Epithelial cell of prostate (primary cell): ENCODE measurements at places on chromosomes 3 and 15.

DNA sequence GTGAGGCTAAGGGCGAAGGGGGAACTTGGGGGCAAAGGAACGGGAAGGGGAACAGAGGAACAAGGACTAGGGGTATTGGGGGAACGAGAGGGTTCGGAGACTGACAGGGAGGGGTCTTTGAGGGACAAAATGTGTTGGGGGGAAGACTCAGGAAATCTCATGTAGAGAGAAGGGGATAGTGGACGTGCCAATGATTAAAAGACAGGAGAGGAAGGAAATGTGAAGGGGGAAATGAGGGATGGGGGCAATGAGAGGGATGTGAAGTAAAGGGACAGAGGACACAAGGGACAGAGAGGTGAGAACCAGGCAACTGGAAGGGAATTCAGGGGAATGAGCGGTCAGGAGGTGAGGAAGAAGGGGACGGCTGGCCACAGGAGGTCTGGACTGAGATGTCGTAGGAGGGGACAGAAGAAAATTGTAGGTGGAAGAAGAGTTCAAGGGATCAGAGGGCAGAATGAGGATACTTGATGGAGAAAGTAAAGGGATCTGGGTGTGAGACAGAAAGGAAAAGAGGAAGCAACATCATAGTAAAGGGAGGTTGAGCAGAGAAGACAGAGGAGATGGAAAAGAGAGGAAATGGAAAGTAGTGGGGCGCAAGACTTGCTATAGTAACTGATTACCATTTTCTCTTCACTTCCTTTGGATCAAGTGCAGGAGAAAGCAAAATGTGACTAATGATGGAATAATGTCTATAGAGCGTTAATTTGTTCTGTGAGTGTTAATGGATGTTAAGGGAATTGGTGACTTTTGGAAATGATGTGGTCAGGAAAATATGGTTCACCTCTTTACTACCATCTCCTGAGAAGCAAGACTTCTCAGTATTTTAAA is 749 bp downstream of the RAB8B start:
- DNase-seq, result no peak

- no peak for DNase-seq
These were observed 40.8 kb downstream of the CMSS1 start for GRCh38 chr3:99858469-99858868.

DNA sequence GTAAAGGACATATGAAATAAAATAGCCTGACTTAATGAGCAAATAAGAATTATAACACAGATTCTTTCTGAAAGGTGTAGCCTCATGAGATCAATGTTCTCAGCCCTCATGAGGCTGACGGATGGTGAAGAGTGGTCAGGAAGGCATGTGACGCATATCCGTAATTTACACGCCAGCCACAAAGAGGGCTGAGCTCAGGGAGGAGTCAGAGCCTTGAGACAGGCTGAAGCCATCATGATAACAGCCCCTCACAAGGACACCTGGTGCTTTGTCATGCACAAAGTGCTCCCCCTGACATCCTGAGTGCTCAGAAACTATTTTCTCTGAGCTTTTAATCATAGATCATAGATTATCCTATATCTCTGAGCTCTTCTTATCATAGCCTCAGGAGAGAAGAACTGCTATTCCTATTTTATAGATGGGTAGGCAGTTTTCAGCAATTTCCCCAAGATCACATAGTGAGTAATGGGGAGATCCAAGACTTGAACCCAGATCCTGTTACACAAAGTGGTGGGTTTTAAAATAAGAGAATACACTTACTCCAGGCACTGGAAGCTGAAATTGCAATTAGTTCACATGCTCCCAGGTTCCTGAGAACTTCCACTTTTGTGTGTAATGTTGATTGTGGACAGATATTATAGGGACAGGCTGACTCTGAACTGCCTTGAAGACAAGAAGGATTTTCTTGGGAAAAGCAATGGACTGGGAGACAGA is 267.1 kb downstream of the RPLP1 start:
- DNase-seq, result no peak

DNA sequence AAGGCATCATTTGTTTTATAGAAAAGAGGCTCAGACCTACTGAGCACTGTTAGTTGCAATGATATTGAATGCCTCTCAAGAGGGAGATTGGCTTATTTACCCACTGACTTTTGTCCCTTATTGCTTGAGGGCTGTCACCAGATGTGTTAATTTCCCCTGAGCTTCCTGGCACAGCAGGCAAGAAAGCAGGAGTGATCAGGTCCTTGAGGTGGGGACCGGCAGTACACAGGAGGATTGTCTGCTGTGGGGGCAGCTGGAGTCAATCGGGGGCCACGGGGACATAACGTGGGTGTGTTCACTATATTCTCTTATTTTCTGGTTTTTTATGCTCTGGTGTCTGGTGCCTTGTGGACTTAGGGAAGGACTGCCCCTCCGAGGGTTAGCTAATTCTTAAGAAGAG is 44.6 kb downstream of the GASK1A start:
- DNase-seq, result no peak

DNA sequence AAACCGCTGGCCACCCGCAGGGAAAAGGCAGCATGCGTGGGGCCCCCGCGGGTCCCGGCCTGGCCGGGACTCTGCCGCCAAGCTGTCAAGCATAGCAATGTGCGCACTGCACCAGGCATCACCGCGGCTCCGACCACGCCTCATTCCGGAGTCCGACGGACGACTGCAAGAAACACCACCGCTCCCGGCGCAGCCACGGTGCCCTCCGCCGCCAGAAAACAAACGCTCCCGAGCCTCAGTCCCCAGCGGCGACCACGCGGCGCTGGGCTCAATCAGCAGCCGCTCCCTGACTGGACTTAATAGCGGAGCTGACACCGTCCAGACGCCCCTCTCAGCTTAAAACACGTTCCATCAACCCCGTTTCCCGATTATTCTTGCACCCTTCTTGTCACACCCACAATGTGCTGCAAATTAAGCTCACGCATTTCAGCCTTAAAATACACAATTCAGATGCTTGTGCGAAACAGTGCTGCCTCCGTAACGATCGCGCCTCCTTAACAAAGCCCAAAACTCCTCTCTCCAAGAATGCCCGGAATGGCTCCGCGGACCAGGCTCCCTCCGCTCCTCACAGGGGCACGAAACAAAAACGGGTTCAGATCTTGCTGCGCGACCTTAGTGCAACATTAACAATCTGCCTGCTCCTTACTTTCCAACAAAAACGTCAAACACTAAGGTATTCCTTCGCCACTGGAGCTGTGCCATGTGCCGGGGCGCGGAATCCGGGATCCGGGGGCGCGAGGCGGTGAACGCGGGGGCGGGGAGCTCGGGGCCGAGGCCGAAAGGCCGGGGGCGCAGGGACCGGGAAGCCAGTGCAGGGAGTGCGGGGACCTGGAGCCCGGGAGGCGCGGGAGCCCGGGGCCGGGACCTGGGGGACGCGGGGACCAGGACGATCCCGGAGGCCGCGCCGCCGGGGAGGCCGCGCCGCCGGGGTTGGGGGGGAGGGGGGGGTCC is 655 bp downstream of the CYFIP1 start:
- DNase-seq, result no peak

DNA sequence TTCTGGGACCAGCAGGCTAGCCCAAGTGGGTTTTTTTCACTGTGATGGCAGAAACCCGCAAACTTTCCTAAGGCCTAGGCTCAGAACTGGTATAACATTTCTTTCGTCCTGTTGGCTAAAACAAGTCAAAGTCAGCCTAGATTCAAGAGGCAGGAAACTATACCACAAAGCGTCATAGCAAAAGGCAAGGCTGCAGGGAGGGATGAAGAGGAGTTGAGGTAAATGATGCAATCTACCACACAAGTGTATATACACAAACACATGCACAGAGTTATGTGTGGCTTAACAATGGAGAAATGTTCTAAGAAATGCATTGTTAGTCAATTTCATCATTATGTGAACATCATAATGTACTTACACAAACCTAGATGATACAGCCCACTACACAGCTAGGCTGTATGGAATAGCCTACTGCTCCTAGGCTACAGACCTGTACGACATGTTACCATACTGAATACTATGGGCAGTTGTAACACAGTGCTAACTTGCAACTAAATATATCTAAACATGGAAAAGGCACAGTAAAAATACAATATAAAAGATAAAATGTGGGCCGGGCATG is 225.6 kb downstream of the TBL1XR1 start:
- DNase-seq, result no peak

- no peak for DNase-seq
These were observed 65.0 kb downstream of the TRIM69 start for GRCh38 chr15:44801364-44801763.

DNA sequence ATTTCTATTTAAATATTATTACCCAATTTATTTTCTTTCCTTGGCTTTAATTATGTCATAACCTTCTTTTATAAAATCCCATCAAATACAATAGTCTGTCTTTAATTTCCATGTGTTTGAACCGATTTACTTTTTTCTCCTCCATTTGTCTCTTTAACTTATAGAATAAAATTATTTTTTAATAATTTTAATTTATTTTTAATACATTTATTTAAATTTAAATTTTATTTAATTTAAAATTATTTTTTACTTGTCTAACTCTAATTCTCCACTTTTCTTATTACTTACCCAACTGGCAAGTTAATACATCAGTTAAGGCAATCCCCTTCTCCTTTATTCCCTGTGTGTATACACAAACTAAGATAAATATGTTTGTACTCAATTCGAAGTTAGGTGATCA is 817.6 kb upstream of the NR2F2 start:
- no peak for DNase-seq

DNA sequence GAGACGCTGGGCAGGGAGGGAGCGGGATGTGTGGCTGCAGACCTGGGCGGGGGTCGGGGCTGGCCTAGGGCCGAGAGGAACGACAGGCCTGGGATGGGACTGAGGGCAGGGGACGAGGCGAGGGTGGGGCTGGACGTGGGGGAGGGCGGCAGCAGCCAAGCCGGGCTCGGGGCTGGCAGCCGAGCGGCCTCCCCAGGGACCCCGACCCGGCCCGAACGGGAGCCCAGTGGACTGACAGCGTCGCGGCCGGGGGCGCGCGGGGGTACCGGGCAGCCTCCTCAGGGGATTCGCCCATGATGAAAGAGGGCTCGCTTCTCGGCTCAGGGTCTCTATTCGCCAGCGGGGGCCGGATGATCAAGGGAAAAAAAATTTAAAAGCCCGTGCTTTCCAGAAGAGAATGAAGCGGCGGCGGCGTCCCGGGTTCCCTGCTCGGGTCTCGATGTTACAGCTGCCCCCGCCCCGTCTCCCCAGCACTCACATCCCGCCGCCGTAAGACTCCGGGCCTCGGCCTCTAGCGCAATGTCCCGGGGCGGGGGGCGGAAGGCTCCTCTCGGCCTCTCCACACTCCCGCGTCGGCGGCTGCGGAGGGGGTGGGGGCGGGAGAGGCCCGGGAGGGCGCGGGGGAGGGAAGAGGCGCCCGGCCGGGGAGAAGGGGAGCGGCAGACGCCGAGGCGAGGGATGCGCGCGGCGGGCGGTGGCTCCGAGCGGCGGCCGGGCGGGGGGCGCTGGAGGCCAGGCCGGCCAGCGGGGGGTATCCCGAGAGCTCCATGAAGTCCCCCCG is 4.3 kb downstream of the PTH1R start:
- no peak for DNase-seq

DNA sequence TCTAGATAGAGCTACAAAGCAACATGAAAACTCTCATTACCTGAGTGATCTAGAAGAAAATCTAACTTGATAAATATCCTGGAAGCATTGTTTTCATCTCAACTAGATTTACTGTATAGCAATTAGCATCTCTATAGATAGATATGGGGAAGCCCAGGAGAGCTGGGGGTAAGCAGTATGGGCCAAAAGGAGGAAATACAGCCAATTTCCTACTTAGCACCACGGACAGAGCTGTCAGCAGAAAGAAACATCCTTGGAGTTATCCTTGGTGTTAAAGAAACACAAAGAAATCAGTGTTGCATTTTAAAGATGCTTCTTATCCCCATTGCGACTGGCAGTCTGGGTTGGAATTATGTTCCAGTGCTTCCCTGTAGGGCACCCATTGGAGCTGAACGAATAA is 126.2 kb downstream of the TIGIT start:
- no peak for DNase-seq
